Neural crest cell (in vitro differentiated cells): ENCODE measurements at places on chromosomes 3 and 15.
A peak's percentile ranks its signal among the peaks of the same experiment; 100 is the strongest.

GRCh38 chr3:10015461-10015904, 10.8 kb upstream of the FANCD2 start:
- DNase-seq: no peak

- no peak for DNase-seq
These were observed 12.3 kb downstream of the THBS1 start for GRCh38 chr15:39593071-39593655.

GRCh38 chr3:50246517-50246954, 10.5 kb downstream of the GNAI2 start:
- DNase-seq: no peak

DNA sequence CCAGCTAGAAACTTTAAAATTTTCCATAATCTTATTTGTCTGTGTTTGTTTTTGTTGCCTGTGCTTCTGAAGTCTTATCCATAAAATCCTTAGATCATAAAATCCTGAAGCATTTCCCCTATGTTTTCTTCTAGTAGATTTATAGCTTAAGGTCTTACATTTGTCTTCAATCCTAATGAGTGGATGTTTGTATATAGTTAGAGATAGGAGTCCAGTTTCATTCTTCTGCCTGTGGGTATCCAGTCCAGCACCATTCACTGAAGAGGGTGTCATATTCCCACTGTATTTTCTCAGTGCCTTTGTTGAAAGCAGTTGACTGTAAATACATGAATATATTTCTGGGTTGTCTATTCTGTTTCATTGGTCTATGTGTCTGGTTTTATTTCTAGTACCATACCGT, 44.8 kb upstream of the SPSB4 start:
- DNase-seq: no peak

DNA sequence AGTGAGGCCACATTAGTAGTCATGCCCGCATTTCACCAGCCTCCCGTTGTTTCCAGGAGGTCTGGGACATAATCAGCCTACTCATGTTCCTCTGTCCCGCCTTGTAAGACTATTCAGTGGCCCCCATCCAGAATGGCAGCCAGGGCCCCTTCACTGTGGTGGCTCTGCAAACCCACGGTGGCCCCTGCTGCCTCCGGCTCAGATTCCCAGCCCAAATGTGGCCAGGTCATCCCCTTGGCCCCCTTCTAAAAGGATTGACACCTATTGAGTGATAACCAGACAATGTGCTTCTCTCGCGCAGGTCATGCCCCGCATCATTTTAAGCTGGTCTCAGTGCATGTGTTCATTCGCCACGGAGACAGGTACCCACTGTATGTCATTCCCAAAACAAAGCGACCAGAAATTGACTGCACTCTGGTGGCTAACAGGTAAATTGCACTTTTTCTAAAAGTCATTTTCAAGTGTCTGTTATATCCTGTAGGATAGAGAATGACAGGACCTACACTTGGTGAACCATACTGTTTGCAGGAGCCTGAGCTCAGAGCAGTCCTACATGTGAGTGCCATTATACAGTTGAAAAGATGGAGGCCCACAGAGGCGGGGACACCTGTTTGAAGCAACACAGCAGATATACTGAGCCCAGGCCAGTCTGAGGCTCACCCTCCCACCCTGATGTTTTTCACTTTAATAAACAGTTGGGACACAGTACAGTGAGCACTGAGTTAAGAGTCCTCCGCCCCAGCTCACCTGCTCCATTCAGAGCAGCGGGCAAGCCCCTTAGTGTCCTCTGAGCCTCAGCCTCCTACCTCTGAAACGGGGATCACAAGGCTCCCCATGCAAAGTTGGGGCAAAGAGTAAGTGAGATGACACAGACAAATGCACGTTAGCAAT, 47.7 kb downstream of the PXYLP1 start:
- no peak for DNase-seq

DNA sequence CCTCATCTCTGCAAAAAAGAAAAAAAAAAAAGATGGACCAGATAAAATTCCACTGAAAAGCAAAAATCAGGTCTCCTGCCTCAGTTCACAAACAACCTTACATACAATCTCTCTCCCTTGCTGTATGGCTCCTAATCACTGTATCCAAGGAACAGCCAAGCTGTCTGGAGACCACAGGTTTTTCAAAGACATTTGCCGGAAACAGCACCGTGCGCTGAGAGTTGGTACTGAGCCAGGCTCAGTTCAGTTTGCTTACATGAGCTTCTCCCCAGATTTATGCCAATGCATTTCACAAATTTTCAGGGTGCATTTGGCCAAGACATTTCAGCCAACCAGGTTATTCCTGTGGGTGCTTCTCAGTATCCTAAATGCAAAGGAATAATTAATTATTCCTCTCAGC, 4.1 kb downstream of the ACP3 start:
- no peak for DNase-seq

DNA sequence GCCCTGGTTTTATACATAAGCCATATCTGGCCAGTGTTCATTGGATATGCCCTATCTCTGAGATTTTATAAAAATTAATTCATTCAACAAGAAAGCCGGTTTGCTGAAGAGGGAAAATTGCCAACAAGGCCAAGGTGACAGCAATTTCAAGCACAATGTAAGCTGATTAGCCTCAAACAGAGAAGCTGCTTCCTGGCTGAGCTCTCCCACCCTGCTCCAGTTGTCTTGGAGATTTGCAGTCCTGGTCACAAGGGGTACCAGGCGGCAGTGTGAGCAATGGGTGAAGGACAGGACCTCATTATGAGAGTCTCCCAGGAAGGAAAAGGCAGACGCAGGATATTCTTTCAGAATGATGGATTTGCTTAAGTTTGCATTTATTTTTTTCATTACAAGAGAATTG, 5.4 kb upstream of the THSD4 start:
- DNase-seq: no peak

DNA sequence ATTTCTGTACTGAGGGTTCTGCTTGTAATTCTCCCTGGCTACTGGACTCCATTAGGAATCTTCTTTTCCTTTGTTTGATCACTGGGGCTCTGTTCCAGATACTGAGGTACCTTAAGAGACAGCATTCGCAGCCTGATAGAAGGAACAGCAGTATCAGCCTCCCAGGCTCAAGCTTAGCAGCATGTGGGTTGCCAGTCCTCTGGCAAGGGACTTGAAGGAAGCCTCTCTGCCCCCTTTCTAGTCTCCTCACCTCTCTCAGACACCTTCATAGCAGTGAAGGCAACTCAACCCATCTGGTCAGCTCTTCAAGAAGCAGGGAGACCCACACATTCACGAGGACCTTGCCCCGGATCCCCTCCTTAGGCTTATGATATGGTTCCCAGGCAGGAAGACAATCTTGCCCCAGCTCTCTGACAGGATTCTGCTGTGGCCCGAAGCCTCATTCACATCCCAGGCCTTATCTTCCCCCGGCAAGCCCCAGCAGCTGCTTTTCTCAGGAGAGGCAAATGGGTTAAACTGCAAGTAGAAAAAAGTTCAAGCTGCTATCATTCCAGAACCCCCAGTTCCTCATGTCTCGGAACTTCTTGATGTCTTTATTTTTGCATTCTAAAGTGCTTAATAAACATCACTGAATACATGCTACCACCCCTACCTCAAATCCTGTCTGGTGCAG, 153.1 kb downstream of the LIPC start:
- DNase-seq: no peak

DNA sequence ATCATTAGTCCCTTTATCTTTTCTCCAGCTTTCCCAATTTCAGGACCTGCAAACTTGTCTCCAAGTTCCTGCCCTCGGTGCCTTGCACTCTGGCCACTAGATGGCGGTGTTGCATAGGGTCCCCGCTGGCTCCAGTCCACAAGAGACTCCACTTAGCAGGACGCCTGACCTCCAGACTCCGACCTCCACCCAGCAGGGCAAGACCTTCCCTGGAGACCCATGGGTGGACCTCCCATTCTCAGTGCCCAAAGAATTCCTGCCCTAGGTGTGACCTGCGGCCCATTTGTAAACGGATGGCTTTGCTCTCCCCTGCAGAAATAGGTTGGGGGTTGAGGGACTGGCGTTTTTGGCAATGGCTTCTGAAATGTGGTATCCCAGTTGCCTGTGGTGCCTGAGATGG, 82.6 kb downstream of the LSM3 start:
- DNase-seq: peak; percentile 97

GRCh38 chr15:66685638-66686150, 16.3 kb upstream of the SMAD6 start:
- DNase-seq: no peak

DNA sequence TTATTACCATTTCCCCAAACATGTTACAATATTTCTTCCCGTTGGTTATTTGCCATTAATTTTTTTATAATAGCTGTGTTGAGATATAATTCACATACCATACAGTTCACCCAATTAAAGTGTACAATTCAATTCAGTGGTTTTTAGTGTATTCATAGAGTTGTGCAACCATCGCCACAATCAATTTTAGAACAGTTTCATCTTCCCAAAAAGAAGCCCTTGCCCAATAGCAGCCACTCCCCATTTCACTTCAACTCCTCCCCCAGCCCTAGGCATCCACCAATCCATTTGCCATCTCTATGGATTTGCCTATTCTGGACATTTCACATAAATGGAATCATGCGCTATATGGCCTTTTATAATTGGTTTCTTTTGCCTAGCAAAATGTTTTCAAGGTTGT, 225.1 kb downstream of the EPHB1 start:
- DNase-seq: no peak

- DNase-seq: no peak
These were observed 5.4 kb upstream of the PPP1R2 start for GRCh38 chr3:195548501-195548900.

- DNase-seq: no peak
These were observed 1.3 kb downstream of the TNK2 start for GRCh38 chr3:195906865-195907683.

- no peak for DNase-seq
These were observed 13.7 kb upstream of the SHF start for GRCh38 chr15:45201557-45201859.

DNA sequence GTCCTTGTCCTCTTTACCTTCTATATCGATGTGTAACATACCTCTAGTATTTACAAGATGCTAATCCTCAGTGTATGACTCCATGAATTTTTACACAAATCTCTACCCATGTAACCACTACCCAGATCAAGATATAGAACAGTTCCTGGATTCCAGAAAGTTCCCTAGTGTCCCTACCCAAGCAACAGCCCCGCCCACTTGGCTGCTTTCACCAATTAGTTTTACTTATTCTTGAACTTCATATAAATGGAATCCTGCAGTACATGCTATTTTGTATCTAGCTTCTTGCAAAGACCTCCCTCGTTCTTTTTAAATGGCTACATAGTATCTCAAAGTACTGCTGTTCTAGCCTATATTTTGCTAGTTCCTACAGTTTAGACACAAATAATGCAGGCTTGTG, 33.0 kb downstream of the CD276 start:
- DNase-seq: no peak

DNA sequence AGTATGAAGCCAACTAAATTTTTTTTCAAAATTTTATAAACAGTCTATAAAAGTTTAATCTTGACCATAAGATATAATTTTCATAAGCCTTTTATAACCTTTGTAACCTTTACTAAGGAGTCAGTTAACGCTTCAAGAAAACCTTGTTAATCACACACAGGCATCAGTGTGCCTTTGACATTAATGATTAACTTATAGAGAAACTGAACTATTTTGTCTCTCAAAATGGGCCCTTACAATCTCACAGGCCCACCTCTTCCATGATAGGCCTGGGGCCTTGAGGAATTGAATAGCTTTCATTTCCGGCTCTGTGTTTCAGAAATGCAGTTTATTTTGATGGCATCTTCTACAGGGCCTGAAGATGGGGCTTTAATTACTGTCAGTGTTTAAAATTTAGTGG, 70.1 kb downstream of the CD200 start:
- no peak for DNase-seq

- DNase-seq: no peak
These were observed 12.0 kb downstream of the EXOSC7 start for GRCh38 chr3:44988073-44988472.

GRCh38 chr3:16604433-16604832, 790 bp downstream of the DAZL start:
- DNase-seq: no peak

DNA sequence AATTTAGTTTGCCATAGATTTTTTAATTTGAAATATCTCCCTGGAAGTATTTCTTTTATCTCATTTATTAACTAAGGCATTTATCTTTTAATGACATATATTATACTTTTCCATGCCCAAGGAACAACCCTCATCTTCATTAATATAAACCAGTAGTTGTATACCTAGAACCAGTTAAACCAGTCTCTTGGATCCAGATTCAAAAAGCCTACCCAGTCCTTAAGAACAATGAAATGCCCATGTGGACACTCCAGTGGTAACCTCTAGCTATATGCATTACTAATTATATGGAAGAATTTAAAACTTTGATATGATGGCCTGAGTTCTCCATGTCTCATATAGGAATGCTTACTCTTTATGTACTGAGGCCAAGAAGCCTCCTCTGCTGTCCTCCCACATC, 4.8 kb downstream of the SIDT1 start:
- DNase-seq: no peak

DNA sequence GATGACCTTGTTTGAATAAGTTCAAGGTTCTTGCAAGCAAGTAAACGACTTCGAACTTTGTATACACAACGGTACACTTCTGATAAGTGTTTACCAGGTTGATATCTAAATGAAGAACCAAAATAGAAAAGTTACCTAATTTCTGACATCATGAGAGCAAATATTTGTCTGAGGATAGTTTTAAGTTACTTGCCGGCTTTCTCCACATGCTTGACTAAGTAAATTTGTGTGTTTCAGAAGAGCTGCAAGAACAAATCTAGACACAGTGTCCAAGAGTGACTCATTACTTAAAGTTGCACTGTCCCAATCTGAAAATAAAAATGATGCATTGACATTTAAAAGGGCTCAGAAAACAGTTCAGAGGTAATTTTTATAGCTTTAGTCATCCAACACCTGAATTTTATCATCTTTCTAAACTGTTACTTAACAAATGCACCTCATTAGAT, 115.1 kb downstream of the HERC1 start:
- DNase-seq: no peak

GRCh38 chr3:133890972-133891644, 4.6 kb downstream of the RAB6B start:
- DNase-seq: no peak

- no peak for DNase-seq
These were observed 590.2 kb downstream of the RBMS3 start for GRCh38 chr3:29871087-29871486.

GRCh38 chr3:95615592-95616310, 1198.6 kb upstream of the EPHA6 start:
- no peak for DNase-seq

- DNase-seq: no peak
These were observed 154.3 kb upstream of the ZBTB20 start for GRCh38 chr3:115301364-115301860.

GRCh38 chr15:28896951-28897350, 11.2 kb downstream of the APBA2 start:
- no peak for DNase-seq

DNA sequence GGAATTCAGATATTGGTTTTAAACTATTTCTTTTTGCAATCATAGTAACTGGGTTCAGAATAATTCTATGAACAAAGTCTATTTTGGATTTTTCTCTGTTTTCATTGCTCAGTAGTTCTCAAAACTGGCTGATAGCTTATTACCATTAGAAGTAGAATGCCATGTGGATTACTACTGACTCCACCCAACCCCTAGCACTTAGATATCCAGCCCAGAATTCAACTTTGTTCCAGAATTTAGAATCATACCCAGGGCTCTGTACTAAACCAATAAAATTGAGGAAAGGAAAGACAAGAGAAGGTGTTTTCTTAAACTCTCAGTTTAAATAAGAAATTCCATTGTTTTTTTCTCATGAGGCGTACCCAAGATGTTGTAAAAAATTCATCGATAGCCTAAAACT, 39.0 kb upstream of the ABHD10 start:
- DNase-seq: no peak

- DNase-seq: no peak
These were observed 22.5 kb upstream of the C15orf39 start for GRCh38 chr15:75178938-75179745.
